MG63 (cell line): ENCODE measurements at places on chromosomes 5 and 9.

- no peak for DNase-seq
Observed at GRCh38 chr5:53956196-53956595, 354.2 kb downstream of the ARL15 start.

DNA sequence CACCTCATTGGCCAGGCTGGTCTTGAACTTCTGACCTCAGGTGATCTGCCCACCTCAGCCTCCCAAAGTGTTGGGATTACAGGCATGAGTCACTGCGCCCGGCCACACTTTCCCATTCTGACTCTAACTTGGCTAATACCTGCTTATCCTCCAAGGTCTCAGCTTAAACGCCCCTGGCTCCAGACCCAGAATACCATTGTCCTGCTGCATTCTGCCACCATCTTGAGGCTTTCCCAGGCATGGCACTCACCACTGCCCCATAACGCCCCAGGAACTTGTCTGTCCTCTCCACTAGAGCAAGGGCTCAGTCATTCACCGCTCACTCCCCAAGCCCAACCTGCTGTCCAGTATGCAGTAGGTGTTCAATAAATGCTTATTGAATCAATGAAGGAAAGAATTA, 39.8 kb downstream of the CAMK2A start:
- no peak for DNase-seq

DNA sequence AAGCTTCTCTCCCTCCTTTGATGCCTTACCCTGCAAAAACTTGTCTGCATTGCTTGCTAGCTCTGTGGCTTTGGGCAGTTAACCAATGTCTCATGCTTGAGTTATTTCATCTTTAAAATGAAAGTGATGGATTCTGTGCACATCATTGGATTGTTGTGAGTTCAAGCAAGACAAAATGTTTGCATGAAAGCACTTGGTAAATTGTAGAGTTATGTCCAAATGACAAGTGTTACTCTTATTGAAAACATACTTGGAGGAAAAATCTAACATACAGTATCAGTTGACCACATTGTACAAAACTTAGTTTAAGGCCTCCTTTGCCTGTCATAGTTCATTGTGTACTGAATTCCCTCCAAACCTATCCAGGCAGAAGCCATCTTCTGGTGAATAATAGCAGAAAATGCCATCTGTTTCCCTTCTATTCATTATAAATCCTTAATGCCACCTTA, 30.0 kb downstream of the TGFBR1 start:
- DNase-seq, result no peak

- no peak for DNase-seq
Observed at GRCh38 chr5:10332301-10332700, 21.2 kb upstream of the MARCHF6 start.

DNA sequence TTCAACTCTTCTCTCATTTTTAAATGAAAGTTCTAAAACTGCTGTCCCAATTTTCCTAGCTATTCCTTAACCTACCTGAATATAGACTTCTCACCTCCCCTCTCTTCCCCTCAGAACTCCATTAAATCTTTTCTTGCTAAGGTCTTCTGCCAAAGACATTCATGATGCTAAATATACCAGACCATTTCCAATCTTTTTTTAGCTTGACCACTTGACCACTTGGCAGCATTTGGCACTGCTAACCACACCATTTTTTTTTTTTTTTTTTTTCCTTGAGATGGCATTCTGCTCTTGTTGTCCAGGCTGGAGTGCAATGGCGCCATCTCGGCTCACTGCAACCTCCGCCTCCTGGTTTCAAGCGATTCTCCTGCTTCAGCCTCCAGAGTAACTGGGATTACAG, 3.6 kb upstream of the ZNF131 start:
- no peak for DNase-seq

DNA sequence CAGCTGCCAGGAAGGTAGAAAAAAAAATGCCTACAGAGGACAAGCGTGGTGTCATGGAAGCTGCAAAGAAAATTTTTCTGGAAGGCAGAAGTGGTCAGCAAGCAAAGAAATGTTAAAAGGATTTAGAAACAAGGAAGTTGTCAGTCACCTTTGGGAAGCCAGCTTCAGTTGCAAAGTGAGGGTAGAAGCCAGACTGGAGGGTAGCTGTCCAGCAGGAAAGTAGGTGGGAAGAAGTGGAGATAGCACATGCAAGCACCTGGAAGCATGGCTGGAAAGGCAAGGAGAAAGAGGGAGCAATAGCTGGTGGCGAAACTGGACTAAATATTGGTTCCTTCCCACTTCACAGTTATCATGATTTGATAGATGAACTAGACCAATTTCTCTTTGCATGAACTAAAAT, 54.3 kb downstream of the ADRB2 start:
- DNase-seq, result no peak

DNA sequence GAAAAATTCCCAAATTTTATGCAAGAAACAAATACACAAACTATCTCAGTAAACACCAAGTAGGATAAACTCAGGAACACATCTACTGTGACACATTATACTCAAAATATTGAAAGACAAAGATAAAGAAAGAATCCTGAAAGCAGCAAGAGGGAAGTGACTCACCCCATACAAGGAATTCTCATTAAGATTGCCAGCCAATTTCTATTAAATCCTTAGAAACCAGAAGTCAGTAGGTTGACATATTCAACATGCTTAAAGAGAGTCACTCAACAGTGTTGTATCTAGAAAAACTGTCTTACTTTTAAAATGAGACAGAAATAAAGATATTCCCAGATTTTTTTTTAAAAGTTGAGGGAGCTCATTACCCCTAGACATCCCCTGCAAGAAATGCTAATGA, 15.5 kb downstream of the SPATA31E1 start:
- no peak for DNase-seq
